Hematopoietic multipotent progenitor cell treated with erythropoietin and hydrocortisone succinate and interleukin-3 and kit ligand, for 17 days (in vitro differentiated cells): ENCODE measurements at places on chromosomes 12 and 14.
A peak's percentile ranks its signal among the peaks of the same experiment; 100 is the strongest.

- no peak for DNase-seq
These were observed 138.1 kb downstream of the GPR65 start for GRCh38 chr14:88142997-88143396.

DNA sequence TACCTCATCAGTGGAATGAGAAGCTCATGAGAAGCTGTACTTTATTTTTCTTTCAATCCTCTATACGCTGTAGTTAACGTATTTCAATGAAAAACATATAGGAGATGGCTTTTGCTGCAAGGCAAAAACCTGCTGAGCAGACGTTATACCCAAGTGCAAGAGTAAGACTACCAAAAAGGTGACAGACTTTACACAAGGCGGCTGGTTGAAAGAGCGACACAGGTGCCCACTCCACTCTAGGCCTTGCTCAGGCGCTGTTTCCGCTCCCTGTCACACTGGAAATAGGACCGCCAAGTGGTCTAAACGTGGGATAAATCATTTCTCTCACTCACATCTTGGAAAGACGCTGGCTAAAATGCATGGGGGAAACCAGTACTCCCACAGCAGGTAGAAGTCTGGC is 54.5 kb downstream of the PPP2R5C start:
- no peak for DNase-seq

- DNase-seq: peak; percentile 36
These were observed 102.2 kb downstream of the ERC1 start for GRCh38 chr12:1093166-1093751.

DNA sequence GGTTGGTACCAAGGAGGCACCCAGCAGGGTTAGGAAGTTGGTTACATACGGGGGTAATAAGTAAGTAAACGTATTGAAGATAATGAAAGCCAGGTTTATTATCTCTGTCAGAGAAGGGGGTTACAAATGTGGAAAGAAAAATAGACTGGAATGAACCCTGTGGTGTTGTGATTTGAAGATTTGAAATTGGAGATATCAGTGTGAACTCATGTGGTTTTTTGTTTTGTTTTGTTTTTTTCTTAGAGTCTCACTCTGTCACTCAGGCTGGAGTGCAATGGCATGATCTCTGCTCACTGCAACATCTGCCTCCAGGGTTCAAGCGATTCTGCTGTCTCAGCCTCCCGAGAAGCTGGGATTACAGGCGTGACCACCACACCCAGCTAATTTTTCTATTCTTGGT is 14.1 kb upstream of the SLC25A3 start:
- no peak for DNase-seq

GRCh38 chr12:115051378-115051777 is 367.4 kb upstream of the TBX3 start:
- no peak for DNase-seq

DNA sequence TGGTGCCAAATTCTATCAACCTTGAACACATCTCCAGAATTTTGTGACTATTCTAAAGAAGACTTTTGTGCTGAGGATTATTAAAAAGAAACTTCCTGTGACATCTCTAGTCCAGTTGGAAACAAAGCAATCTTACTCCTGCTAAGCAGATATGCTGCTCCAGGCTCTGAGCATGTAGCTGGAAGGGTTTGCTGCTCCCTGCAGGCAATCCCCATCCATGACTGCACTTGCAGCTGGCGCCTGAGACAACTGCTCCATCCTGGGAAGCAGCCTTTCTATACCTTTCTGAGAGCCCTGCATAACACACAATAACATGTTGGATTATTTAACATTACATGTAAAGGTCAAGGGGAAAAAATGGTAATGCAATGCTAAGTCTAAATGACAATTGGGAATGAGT is 105.1 kb downstream of the NDUFA12 start:
- no peak for DNase-seq

GRCh38 chr14:65259000-65259399 is 153.5 kb upstream of the FUT8 start:
- no peak for DNase-seq

GRCh38 chr12:15265875-15266274 is 44.7 kb upstream of the RERG start:
- DNase-seq: no peak

GRCh38 chr14:23025151-23025814 is 9.4 kb downstream of the PSMB5 start:
- no peak for DNase-seq

DNA sequence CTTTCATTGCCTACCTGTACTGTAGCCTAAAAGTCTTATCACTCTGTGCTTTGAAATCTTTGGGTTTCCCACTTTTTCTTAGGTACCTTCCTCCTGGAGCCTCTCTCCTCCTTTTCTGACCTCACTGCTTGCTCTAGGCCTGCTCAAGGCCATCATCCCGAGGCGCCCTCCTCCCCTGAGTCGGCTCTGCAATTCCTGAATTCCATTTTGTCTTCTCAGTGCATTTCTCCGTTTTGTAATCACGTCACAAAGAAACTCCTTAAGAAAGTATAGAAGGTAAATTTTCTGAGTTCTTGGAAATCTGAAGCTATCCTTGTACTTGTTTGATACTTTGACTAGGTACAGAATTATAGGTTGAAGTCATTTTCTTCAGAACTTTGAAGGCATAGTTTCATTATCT is 25.2 kb downstream of the ZC3H14 start:
- no peak for DNase-seq

DNA sequence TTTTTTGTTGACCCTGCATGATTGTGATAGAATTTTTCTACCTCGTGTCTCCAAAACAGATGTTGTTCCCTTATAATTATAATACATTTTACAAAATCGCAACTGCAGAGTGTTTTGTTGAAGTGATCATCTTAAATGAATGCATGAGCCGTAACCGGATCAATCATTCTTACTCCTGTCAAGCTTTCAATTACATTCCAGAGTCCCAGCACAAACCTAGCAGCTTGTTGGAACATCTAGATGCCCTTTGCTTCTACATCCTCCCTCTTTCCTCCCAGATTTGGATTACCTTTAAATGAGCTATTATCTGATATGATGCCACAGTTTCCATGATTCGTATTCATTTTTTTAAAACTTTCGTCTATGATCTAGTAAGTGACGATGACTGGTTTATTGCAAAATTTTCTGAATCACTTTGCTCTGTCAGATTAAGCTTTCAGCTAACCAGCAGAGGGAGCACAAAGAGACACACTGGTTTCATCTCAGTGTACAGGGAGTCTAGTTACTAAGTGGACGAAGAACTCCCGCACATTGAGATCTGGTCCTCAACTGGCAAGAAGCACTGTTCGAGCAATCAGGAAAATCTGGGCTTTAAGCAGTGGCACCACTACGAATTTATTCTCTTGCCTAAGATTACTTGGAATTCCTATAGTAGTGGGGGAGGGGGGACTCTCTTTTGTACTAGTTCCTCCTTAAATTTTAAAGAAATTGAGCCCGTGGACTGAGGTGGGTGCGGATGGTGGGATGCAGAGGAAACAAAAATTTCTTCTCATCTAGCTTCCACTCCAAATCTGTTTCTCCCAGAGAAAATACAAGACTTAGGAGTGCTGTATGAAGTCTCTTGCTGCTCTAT is 40.9 kb downstream of the TSHR start:
- peak; percentile 30 for DNase-seq

GRCh38 chr14:51877810-51878209 is 17.4 kb downstream of the GNG2 start:
- no peak for DNase-seq

DNA sequence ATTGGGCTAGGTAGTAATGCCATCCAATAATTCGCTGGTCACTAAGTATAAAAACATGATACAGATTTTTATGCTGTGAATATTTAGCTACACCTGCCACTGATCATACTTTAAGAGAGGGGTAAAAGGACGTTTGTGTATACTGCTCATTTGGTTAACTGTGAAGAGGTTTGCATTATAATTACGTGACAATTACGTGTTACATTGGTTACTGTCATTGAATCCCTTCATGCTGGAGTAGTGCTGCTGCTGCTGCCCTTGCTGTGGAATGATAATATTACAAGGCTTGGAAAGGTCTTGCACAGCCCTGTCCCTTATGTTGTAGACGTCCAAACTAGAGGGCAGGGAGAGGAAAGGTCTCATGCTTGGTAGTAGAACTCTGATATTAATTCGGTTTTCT is 312.2 kb upstream of the ATP2B1 start:
- DNase-seq: no peak

- no peak for DNase-seq
These were observed 37.2 kb downstream of the DDX51 start for GRCh38 chr12:132106921-132107320.

GRCh38 chr12:31118347-31119191 is 44.9 kb downstream of the DDX11 start:
- no peak for DNase-seq

DNA sequence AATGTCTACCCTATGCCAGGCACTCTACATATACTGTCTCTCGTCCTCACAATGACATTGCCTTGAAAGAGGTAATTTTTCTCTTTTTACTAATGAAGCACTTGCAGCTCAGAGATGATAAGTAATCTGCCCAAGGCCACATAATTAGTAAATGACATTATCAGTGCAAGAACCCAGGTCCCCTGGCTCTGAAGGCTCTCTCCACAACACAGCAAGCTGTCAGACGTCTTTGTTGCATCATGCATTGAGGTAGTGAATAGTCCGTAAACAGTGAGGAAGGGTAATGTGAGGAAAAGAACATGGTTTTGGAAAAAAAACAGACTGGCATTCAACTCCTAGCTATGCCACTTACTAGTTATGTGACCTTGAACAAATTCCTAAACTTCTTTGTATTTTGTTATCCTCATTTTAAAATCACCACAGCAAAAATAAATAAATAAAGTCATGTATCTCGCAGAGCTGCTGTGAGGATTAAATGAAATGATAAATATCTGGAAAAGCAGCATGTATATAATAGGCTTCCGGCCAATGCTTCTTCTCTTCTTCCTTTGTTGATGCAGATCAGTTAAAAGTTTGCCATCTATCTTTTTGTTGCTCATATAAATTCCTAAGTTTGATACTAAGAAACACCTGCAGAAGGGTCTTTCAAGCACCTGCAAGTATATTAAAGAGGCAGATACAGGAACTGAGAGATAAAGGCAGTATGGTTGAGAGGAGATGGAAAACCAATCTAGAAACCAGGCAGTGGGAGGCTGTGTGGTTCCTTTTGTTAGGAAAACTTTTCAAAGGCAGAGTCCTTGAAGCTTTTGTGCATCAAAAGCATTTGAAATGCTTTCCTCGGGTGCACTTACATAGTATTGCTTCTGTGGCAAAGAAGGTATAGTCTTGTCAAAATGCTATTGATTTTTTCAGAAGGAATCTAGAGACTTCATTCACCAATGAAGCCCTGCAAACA is 82.8 kb downstream of the BTG1 start:
- DNase-seq: no peak

DNA sequence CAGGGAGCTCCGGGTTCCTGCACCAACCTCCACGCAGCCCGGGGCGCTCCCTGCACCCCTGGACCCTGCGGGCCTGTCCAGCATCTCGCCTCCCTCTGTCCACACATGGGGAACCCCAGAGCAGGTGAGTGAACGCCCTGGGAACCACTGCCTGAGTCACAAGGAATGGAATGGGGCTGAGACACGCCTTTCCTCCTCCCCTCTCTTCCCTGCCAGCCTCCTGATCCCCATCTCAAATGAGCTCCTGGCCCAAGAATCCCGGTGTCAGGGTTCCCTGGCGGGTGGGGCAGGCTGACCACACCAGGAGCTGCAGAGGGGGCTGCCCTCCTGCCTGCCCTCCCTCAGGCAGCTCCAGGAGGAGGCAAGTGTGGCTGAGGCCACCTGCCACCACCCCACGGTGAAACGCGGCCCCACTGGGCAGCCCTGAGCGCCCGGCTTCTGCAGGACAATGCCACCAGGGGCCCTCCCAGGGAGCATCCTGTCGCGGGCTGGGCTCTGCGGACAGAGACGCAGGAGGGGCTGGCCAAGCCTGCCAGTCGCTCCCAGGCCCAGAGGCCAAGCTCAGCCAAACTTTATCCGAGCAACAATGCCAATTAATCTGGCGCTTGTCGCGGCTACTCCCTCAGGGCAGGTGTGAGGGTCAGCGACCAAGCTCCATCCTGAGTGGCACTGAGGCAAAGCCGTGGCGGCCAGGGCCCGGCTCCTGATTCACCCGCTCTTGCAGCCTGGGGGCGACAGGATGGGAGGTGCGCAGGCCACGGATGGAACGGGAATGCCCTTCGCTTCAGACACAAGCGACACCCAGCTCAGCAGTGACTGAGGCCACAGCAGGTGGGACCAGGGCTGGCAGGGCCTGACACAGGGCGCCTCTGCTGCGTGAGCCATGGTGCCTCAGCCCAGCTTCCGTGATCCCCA is 44.3 kb downstream of the GALNT9 start:
- DNase-seq: no peak

DNA sequence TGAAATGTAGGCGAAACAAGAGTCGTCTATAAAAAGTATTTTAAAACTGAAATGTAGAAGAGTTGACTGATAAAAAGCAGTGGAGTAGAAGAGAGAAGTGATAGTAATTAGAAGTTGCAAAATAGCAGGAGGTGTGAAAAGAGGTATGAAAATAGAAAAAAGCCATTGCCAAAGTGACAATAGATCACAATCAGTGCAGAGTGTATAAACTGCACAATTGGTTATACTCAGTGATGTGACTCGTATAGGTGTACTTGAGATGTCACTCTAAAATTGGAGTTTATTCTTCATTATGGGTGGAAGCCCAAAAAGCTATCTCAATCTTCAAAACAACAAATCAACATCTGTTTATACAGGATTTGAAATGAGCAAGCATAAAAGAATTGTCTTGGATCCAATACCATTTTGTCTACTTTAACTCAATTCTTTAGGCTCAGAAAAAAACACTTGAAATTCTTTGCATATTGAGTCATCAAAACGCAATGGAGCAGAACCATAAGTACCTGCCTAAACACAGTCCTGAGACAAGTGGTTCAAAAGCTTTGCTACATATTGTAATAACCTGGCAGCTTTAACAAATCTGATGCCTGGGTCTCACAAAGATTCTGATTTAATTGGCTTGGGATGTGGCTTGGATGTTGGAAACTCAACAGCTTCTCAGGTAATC is 8.8 kb downstream of the IKBIP start:
- DNase-seq: no peak

DNA sequence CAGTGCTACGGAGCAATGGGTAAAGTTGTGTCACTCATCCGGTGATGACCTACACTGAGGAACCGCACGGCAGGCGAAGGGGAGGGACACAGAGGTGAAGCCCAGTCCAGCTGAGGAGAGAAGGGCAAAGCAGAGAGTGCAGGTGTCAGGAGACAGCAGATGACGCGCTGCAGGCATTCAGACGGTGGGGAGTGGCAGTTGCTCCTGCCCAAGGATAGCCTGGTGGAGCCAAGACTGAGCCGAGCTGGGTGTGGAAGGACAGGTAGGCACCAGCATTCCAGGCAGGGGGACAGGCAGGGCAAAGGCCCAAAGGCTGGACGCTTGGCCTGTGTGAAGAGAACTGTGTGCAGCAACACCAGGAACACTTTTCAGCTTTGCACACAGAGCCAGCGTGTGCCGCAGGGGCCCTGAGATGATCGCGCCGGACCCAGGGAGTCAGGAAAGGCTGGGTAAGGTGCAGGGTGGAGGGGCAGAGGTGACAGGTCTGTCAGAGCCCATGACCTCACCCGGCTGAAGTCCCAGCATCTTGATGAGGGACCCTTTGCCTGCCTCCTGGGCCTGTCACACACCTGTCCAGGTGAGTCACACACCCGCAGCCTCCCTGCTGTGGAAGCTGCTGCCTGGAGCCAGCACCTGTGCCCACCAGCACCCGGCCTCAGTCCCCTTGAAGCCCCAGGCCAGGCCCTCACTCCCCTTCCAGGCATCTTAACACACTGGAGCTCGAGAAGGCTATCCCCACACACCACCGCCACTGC is 48.4 kb downstream of the TSPAN11 start:
- DNase-seq: no peak
